NCI-H2107 (cell line): ENCODE measurements at places on chromosomes 2 and 18.

GRCh38 chr18:57527556-57528229, 58.8 kb downstream of the FECH start:
- no peak for DNase-seq

GRCh38 chr2:175854665-175855064, 147.4 kb downstream of the LNPK start:
- no peak for DNase-seq

- DNase-seq, result peak; percentile 39
Observed at GRCh38 chr18:23133860-23134779, 1.2 kb upstream of the CABLES1 start.

DNA sequence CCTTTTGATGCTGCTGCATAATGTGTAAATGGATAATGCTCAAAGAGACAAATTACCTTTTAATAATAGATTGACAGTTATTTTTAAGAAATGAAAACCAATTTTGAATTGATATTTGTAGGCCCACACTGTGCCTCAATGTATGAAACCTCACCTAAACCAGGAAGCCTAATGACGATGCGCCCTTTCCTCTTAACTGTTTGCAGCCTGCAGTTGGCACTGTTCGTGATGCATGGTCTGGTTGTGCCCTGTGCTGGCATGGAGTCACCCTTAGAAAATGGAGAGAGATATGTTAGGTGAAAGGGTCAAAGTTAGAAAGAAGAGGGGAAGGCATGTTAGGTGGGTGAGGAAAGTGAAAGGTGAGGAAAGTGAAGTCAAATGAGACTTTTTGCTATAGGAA, 390.2 kb downstream of the PTPRM start:
- no peak for DNase-seq

- DNase-seq, result no peak
Observed at GRCh38 chr2:211367293-211367692, 810.9 kb downstream of the CPS1 start.

DNA sequence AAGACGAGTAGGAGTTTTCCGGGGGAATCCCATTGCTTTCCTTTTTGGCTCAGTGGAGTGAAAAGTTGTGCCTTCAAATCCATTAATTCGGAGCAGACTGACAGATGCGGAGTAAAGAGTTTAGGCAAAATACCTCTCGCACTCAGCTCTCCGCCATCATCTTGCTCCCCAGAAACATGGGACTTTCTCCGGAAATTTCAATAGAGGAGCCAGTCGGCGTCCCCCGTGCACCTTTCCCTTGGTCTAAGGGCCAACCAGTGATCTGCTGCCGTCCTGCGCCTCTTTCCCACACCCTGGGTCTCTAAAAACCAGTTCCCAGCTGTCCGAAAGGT, 318 bp downstream of the TYW5 start:
- peak; percentile 47 for DNase-seq

DNA sequence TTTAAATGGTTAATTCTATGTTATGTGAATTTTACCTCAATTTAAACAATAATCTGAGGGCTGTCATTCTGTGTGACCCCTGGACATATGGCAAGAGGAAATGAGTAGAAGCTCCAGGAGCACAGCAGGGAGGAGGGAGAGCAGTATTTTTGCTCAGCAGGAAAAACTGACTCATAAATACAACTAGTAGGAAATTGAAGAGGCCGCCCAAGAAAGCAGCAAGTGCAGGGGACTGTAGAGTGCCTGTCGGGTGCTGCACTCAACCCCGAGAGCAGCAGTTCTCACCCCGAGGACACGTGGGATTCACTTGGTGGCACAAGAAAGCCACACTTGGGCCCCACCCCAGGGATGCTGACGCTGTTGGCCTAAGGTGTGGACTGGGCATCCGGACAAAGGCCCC, 60.8 kb downstream of the NPAS2 start:
- no peak for DNase-seq

GRCh38 chr2:144632809-144633208, 112.9 kb upstream of the ZEB2 start:
- no peak for DNase-seq

GRCh38 chr2:24972315-24972961, 683 bp upstream of the DNAJC27 start:
- no peak for DNase-seq

- no peak for DNase-seq
Observed at GRCh38 chr2:191316246-191316994, 71.2 kb downstream of the MYO1B start.

DNA sequence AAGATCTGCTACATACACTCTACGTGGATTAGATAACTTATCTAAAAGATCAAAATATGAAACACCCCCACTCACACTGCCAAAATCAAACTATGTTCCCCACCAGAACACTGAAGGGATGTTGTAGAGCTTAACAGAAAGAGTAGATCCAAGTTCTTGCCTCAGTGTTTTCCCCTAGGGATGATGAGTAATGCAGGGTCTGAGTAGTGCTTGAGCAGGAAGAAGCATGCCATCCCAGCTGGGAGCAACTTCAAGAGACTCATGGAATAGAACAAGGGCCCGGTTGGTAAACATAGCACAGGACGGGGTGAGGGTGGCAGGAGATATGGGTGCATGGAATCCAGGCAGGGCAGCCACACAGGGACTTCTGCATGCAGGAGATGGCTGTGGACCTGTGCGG, 74.3 kb downstream of the SNTG2 start:
- DNase-seq, result peak; percentile 20

- no peak for DNase-seq
Observed at GRCh38 chr2:196434217-196434616, 205.3 kb upstream of the CCDC150 start.
